ENCODE measurements at places on chromosomes 6 and 20.

DNA sequence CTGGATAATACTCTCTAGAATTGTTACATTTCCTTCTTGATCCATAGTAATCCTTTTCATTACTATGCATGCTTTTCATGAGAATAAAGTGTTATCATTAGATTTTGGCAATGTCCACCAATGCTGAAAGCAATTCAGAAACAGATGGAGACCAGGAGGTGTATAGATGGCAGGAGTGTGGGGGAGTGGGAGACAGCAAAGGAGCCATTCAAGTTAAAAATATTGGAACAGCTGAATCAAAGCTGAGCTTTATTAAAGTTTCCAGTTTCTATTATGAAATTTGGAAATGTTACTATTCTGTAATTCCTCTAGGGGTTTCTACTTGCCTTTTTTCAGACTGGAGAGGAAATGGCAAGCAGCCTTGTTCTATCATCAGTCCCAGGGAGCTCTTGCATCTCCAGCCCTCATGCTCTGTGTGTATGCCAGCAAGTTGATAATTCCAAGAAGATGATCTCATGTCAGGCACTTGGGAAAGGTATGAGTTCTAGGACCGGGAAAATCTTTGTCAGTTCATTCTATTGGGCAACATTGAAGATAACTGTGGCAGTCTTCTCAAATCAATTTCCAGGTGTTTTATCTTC, 228.0 kb downstream of the CD109 start:
- DNase-seq, result no peak

DNA sequence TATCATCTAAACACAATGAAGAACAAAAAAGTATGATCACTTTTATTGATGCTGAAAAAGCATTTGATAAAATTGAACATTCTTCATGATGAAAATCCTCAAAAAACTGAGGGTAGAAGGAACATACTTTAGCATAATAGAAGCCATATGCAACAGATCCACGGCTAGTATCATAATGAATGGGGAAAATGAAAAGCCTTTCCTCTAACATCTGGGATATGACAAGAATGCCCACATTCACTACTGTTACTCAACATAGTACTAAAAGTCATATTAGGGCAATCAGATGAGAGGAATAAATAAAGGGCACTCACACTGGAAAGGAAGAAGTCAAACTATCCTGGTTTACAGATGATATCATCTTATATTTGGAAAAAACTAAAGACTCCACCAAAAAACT, 256.6 kb downstream of the RFPL4B start:
- DNase-seq, result no peak

GRCh38 chr6:72580281-72580940, 41.5 kb upstream of the KCNQ5 start:
- no peak for DNase-seq

- no peak for DNase-seq
These were observed 29.4 kb downstream of the PREP start for GRCh38 chr6:105373481-105373880.

DNA sequence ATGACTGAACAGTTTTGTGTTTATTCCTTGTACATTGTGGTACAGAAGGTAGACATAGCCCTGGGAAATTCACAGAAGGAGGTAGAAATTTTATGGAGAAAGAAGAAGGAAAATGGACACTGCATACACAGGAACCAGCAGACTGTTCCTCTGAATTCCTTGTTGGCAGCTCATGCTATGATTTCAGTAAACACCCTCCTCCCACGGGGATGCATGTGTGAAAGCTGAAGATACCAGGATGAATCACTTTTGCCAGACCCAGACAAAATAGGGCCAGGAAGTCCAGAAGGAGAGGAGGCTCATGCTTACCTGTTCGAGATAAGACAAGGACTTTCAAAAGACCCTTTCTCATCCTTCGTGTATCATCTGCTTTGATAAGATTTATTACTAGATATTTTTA, 110.3 kb upstream of the GGTLC1 start:
- DNase-seq, result no peak

GRCh38 chr6:70586114-70586513, 19.4 kb downstream of the SDHAF4 start:
- no peak for DNase-seq
